ENCODE measurements at places on chromosomes 6 and 20. TPM values are rescaled to one million over a fixed set of nuclear protein-coding genes. Genes with fewer than 3 reads are reported as not detected.

FKBP1A gene
- total RNA-seq: 71.4 TPM

PCSK2 gene
- not detected for total RNA-seq

PACSIN1 gene
- total RNA-seq: not detected

NINL gene
- total RNA-seq: 16.3 TPM

DNA sequence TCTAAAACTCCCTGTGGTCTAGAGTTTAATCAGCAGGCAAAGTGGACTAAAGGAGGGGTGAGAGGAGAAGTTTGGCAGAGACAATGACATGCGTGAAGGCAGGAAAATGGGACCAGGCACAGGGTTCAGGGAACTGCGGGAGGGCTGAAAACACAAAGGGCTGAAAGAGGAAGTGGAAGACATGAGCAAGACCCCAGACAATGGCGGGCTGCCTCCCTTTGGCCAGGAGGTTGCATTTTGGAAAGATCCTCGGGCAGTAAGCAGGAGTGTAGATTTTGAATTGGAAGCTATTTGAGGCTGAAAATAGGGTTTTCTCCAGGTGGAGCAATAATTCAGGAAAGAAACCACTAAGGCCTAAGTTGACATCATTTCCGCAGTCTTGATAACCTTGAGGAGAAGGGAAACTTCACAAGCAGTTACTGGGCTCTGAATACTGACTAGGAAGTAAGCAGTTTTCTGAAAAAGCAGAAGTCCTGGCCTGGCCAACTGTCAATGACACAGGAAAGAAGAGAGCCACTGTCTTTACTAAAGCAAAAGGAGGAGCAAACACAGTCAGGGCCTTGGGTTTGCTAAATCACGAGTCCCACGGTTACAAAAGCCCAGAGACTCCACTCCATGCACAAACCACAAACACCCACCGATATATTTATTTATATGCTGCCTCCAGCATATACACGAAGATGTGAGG lies 3.4 kb downstream of the LY86 start:
- DNase-seq: no peak

DNA sequence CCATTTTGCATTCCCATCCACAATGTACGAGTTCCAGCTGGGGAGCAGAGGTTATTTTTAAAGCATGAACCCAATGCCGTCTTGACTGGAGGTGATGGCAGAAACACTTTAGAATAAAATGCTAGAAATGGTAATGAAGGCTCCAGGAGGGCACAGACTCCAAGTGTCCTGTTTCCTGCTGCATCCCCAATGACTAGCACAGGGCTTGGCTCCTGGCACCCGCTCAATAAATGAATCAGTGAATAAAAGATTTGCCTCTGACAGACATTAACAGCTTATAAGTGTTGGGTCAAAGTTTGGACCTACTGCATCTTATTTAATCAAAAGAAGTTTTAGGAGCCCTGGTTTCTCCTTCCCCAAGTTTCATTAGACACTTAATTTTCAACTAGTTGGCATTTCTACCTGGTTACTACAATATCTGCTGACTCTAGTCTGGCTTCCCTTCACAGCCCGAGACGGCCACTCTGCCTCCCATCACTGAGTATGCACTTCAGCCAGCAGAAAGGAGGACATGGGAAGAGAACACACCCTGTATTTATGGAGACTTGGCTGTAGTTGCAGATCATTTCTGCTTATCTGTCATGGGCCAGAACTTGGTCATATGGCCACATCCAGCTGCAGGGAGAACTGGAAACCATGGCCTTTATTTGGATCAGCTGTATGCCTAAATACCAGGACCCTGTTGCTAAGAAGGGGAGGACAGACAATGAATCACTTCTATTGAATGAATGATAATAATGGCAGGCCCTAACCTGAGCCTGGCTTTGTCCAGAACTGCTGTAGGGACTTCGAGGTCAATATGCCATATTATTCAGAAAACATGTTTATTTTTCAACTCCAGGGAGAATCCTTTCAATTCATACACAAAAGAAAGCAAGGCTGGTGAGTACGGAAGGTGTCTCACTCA lies 63.1 kb downstream of the TTI1 start:
- no peak for DNase-seq

DNA sequence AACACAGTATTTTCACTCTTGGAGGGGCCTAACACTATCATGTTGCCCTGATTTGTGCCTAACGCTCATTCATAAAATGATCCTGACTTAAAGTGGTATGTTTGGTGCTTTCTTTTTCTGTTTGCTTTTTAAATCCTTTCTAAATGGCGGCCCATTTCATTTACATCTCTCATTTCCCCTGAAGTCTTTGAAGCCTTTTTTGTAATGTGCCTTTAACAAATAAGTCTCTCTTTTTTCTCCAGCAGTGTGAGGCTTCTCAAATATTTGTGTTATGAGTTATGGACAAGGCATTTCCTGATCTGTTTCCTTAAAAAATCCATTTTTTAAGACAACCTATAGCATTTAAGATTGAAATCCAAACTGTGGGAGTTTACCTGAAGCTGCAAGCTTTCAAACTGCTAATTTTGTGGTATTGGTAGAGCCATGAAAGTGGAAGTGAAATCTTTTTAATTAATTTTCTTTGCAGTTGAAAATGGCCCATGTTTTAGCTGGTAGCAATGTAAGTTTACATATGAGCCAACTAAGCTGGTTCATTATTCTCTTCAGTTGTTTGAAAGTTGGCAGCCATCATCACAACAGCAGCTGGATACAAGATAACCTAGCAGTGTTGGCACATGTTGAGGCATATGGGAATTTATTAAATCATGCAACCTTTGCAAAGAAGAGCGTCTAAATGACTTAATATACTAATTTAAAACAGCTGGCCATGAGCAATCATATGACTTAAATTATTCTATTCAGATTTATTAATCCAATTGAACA lies 469.7 kb downstream of the CDKAL1 start:
- peak; percentile 93 for DNase-seq

- DNase-seq: no peak
Observed at GRCh38 chr20:3390759-3391425, 16.6 kb downstream of the DNAAF9 start.

GRCh38 chr6:10184371-10185227 lies 230.3 kb downstream of the TFAP2A start:
- DNase-seq: no peak

DNA sequence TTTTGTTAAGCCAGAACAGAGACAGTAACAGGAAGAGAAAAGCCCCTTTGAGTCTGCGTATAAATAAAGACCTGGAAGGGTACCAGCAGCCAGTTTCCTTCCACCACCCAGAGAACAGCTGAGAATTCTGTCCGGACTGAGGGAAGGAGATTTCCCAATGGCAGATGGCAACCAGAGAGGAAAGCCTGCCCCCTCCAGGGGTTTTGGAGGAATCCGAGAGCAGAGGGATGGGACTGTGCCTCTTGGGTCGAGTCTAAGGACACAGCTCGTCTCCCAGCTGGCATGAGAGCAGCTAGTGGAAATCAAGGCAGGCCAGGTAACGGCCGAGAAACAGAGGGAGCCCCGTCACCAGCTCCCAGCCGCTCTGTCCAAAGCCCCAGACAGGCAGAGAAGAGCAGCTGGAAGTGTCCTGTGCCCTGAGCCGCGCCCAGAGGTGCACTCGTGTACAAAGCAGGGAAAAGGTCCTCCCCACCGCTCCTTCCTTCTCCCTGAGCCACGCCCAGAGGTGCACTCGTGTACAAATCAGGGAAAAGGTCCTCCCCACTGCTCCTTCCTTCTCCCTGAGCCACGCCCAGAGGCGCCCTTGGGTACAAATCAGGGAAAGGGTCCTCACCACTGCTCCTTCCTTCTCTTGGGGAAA lies 134.0 kb upstream of the SNX9 start:
- DNase-seq: no peak

GRCh38 chr6:56246881-56247653 lies at the start of gene COL21A1:
Gene COL21A1 (minus strand): TSS chr6:56247580. CDS start chr6:56182618, 64,962 bp downstream.
- peak; percentile 33 for DNase-seq

Data from fibroblast of lung (primary cell).